ENCODE measurements at places on chromosomes 6 and 20.
A peak's percentile ranks its signal among the peaks of the same experiment; 100 is the strongest.

- no peak for DNase-seq
These were observed 659 bp downstream of the PRDM1 start for GRCh38 chr6:106086814-106087175.

DNA sequence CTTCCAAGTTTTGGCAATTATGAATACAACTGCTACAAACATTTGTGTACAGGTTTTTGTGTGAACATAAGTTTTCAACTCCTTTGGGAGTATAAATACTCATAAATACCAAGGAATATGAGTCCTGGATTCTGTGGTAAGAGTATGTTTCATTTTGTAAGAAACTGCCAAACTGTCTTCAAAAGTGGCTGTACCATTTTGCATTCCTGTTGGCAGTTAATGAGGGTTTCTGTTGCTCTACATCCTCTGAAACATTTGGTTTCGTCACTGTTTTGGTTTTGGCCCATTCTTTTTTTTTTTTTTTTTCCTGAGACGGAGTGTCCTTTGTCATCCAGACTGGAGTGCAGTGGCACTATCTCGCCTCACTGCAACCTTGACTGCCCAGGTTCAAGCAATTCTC is 8.5 kb downstream of the AP5S1 start:
- no peak for DNase-seq

- DNase-seq, result no peak
These were observed 70.3 kb downstream of the HUS1B start for GRCh38 chr6:586553-586952.

GRCh38 chr6:129694036-129694435 is 15.9 kb downstream of the ARHGAP18 start:
- no peak for DNase-seq

DNA sequence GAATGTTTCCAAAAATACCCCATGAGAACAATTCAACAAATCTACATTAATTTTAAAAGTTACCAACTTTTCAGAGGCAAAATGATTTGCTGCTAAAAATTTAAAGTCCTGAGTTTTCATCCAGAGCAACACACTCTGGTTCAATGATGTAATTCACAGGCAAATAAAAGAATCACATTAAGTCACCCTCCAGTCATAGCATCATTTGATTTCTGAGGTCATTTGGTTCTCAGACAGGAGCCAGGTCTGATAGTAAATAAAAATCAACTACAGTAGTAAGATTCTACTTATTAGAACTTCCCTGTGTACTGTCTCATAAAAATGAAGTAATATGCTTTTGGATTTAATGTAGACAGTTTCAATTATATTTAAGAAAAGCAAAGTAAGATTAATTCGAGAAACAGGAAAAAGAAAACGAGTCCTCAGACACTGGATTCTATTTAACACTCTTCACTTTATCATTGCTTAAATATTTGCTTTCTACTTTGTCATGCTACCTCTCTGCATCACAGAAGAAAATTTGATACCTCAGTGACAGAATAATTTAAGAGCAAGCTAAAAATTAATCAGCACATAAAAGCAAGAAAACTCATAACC is 25.8 kb downstream of the MAP7 start:
- no peak for DNase-seq

DNA sequence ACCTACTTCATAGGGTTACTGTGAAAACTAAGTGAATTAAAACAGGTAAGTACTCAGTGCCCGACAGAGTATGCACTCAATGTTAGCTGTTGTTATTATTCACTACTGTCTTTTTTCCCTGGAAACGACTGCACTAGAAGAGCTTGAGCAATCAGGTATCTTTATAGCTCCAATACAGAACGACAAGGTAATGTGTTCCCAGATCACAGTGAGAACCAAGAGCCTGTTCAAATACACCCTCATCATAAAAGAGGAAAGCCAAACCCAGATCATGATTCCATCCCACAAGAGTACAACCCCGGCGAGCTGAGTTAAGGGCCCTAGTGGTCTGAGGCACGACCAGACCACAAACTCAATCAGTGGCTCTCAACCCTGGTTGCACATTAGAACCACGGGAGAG is 9.8 kb downstream of the MRPS18A start:
- no peak for DNase-seq

- no peak for DNase-seq
These were observed 68.1 kb downstream of the PLCB4 start for GRCh38 chr20:9137001-9137400.

DNA sequence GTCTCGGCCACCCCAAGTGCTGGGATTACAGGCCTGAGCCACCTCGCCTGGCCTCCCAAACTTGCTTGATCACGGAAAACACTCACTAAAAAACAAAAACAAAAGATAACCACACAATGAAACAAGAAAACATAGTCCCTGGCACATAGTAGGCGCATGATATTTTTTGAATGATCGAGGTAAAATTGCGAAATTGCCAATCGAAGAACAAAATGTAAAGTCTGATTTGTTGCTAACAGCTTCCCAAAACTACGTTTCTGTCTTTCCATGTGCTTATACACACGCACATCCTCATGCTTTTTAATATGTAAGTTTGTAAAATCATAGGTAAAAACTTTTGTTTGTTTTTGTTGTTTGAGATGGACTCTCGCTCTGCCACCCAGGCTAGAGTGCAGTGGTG is 168.5 kb upstream of the SALL4 start:
- no peak for DNase-seq

DNA sequence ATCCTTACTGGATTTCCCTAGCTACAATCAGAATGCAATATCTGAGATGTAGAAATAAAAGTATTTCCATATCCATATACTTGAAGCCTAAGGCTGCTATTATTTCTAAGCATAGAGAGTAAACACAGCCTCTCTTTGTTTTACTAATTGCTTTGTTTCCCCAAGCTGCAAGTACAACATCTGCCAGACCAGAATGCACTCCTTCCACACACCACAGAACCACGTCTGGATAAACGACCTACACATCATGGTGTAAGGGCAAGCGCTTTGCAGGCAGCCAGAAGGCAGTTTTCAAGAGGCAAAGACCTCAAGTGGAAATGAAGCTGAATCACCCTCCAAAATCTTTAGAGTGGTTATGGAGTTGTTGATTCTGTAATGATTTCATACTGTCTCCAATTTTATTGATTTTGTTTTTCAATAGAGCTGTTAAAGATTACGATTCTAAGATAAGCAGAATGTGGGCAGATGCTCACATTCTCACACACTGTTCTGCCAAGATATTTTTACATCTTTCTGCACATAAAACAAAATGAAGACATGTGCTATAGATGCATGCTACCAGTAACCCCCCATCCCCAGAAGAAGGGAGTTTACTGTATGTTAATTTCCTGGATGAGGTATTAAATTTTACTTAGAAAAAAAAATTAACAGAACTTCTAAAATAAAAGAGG is 88.8 kb downstream of the THEMIS start:
- no peak for DNase-seq

GRCh38 chr20:44600758-44601201 is 18.4 kb downstream of the PKIG start:
- no peak for DNase-seq

DNA sequence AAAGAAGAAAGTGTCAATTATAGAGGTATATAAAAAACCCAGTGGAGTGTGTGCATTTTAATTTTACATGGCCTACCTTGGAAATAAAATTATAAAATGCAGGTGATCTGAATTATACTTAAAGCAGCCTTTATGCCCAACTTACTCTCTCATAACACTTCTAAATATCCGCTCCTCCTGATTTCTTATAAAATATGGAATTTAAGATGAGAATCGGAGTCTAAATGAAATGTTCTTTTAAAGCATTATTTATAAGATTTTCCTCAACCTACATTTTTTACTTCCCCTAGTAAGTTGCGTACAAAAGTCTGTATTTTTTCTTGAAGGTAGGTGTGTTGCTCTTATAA is 3.5 kb downstream of the CITED2 start:
- DNase-seq, result no peak

GRCh38 chr6:85469276-85470022 is 19.6 kb downstream of the NT5E start:
- no peak for DNase-seq

- DNase-seq, result no peak
These were observed 296.5 kb downstream of the SMOC2 start for GRCh38 chr6:168737481-168737880.

GRCh38 chr20:24653306-24653705 is 183.9 kb downstream of the SYNDIG1 start:
- DNase-seq, result no peak

DNA sequence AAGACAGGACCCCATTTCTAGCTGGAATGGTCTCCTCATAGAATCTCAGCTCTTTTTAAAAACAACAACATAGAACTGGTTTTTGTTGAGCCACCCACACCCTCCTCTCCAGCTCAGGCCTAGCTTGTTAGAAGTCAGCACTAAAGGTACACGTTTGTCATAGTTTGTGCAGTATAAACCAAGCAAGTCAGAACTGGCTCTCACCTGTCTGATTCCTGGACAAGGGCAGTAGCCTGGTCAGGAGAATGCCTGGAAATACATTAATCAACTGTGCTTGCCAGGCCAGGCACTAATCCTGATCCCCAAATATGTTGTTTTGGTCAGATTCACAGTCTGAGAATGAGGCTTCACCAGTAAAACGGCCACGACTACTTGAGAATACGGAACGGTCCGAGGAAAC is 296.7 kb downstream of the ZFAND3 start:
- no peak for DNase-seq

DNA sequence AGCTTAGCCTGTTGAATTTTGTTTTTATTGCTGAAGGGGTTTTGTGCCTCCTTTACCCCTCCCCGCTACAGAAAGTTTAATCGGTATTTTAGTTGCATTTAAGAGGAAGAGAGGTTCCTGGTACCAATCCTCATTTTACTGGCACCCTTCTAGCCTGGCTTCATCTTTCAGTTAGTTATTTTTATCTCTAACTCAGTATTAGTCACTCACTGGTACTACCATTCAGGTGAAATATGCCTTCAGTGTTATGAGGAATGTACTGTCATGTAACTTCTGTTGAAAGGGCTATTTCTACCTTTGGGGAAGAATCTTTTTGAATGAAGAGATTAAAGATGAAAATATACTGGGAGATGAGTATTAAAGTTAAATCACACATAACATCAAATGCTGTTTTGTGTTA is 211.8 kb downstream of the CDKAL1 start:
- DNase-seq, result no peak

- DNase-seq, result no peak
These were observed 196.8 kb downstream of the ATXN1 start for GRCh38 chr6:16564436-16564835.

DNA sequence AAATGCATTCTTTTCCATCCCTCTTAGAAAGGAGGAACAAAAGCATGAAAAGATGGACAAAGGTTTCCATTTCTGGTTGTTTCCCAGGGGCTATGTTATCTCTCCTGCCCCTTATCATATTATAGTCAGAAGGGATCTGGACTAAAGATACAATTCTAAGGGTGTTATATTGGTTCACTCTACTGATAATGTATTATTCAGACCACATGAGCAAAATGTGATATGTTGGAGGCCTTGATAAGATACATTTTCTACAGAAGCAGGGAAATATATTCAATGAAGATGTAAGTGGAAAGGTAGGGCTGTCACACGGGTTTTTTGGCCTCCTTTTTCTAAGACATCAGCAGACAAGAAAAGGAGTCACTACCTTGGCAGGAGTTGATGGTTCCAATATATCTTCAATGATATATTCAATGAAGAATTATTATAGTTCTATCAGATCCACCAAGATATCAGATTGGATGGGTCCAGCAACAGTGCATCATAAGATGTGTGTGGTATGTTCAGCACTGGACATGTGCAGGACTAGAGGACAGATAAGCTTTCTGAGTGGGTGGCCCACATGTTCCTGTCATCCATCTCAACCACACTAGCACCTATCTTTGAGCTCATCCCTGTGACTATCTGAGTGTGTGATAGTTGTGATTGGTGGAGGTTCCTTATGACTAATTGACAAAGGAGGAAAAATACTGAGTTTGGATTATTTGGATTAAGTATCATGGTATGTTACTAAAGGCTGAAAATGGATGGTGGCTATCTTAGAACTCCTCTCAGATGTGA is 5.7 kb upstream of the ZKSCAN3 start:
- DNase-seq, result no peak

GRCh38 chr6:80210618-80211017 is 104.1 kb downstream of the BCKDHB start:
- DNase-seq, result no peak

DNA sequence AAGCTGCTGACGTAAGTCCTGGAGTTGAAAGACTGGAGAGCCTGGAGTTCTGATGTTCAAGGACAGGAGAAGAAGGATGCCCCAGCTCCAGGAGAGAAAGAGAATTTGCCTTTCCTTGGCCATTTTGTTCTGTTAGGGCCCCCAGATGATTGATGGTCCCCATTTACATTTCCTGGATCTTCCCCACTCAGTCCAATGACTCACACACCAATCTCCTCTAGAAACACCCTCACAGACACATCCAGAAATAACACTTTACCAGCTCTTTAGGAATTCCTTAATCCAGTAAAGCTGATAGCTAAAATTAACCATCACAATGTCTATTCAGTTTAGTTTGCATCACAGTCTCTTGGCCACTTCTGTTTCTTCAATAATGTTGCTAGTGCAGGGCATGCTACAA is 260.2 kb upstream of the IRAK1BP1 start:
- peak; percentile 63 for DNase-seq

All from kidney capillary endothelial cell (primary cell).